Stimulated activated CD8-positive, alpha-beta memory T cell treated with anti-CD3 and anti-CD28 coated beads, Interleukin-4, amount 100 ng/mL, for 48 hours (primary cell): ENCODE measurements at places on chromosomes 1 and 21.
A peak's percentile ranks its signal among the peaks of the same experiment; 100 is the strongest.

DNA sequence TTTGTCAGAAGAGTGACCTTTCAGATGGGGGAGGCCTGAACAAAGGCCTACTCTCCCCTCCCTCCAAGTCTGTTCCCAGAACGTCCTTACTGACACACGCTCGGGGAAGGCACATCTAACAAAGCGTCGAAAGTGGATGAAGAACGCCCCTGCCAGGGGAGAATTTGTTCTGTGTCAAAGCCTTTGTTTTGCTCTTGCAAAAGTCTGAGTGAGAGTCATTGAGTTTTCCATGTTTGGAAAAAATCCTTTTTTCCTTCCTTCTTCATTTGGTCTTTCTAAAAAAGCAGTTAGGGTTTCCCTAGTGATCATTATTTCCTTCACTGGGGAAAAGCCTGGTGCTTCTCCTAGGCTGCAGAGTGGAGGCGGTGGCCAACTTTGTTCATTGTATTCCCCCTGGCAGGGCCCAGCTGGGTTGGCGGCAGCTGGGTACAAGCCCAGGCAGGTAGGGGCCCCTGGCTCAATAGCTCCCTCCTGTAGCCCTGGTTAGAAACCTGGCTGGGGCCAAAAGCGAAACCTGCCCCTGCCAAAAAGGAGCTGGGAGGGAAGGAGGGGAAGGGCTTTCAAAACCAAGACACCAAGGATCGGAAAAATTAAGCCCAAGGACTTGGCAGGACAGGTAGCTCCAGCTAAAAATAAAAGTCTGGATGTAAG lies 81.1 kb downstream of the ITPKB start:
- DNase-seq = no peak

DNA sequence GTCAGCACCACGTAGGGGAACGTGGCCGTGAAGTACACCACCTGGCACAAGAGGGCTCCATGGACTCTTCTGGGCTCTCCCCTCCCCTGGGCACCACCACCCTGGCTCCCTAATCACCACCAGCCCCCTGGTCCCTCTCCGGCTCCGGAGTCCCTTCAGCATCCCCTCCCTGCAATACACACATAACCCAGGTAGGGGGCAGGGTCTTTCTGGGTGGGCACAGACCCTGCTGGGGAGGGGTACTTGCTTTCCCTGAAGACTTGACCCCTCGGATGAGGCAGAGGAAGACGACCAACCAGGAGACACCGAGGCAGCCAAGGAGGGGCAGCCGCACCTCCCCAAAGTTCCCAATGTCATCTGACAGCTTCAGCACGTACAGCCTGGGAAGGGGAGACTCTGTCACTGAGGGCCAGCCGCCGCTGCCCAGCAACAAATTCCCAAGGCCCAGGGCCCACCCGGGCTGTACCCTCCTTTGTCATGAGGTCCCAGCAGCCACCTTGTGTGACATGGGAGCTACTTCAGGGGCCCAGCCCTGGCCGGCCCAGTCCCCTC lies 11.3 kb downstream of the CCDC24 start:
- no peak for DNase-seq

DNA sequence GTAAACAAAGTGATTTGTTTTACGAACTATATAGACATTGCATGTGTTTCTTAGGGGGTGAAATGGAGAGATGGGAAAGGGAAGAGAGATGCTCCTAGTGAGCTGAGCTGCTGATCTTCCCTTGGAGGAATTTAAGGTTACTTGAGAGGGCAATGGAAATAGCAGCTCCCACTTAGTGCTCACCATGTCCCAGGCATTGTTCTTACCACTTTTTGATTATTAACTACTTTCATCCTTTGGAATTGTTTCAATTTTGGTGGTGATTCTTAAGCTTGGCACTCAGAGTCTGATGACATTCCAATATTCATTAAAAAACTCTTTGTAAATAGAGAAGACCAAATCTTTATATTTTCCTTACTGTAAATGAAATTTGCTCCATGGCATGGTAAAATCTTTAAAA lies 124.9 kb downstream of the ITSN1 start:
- DNase-seq = no peak

DNA sequence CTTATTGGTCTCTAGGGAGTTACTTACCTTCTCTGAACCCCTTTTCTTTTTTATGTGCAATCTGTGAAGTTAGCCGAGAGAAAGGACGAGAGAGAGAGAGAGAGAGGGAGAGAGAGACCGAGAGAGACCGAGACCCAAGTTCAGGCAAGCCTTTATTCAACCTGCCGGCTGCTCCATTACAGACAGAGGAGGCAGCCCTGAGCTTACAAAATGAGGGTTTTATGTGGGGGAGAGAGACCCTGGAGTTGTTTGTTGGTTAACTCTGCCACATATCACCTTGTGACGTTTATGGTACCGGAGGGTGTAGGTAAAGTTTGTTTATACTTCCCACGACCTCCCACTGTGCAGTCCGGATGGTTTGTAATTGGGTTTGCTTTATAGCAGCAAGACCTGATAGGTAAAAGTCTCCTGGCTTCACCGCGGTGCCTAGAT lies 1.5 kb upstream of the MCOLN3 start:
- DNase-seq = no peak

DNA sequence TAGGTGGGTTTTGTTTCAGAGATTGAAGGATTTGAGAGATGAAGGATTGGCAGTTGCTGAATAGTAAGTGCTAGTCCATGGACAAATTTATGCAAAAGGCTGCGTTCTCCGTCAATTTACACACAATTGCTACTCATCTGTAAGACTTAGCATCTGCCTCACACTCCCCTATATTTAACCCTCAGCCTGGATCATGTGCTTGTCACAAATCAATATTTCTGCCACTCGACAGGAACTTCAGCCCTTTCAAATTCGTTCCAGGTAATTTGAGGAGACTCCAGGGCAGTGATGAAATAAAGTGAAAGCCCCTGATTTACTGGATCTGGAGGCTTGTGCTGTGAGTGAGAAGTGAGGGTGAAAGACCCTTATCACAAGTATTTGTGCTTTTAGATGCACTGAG lies 105.6 kb upstream of the UBE2U start:
- DNase-seq = no peak

DNA sequence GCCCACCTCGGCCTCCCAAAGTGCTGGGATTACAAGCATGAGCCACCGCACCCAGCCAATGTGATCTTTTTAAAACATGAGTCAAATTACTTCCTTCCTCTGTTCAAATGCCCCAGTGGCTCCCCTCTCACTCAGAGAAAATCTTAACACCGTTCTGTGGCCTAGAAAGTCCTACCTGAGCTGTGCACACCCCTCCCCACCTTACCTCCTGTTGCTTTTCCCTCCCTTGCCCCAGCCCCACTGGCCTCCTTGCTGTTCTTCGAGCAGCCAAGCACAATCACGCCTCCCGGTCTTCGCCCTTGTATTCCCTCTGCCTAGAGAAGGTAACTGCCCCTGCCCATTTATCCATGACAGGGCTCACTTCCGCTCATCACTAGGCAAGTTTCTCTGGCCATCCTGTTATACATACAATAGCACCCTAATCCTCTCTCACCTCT lies 62.6 kb upstream of the RPL11 start:
- DNase-seq = no peak

DNA sequence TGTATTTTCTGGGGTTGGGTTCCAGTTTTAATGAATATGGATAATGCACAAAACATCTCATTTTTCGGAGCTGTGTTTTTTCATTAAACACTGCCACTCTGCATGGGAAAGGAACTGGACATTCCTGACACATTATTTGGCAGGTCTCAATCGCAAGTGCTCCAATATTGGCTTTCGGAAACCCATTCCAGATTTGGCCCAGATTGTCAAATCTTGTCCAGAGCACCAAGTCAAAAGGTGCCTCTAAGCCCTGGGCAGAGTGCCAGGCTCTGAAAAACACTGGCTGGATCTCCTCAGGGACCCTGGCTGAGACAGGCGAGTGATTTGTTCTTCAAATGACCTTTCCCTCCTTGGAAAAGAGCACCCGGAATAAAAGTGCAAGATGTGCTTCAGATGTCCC lies 68.4 kb upstream of the MRPS6 start:
- DNase-seq = no peak

DNA sequence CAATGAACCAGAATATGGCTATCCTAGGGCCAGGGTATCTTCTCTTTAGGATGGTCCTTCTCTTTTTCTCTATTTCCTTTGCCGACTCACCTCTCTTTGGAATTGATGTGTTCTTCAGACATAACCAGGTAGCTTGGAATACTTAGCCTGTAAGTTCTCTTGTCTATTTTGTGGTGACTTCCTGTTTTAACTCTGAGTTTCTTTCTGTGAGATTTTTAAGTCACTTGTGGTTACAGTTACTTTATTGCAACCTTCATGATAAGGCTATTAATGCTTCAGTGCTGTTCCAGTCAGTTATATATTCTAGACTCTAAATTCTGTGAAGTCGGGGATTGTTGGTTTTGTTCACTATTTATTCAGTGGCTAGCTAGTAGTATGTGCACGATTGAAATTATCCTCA lies 46.2 kb downstream of the DISP1 start:
- no peak for DNase-seq

- DNase-seq = peak; percentile 9
Observed at GRCh38 chr21:44555200-44555875, 3.3 kb downstream of the KRTAP10-3 start.

- DNase-seq = no peak
Observed at GRCh38 chr1:44832056-44832705, 10.9 kb downstream of the PTCH2 start.

DNA sequence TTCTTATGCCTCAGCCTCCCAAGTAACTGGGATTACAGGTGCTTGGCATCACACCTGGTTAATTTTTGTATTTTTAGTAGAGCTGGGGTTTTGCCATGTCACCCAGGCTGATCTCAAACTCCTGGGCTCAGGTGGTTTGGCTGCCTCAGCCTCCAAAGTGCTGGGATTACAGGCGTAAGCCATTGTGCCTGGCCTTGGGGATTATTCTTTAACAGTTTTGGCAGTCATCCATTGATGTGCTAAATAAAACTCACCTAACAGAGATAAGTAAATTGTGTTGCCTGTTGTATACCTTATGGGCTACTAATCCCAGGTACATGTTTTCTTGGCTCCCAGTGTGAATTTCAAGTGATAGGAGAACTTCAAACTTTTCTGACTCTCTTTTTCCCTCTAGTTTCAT lies 35.2 kb upstream of the PDE4B start:
- DNase-seq = no peak

- DNase-seq = no peak
Observed at GRCh38 chr1:22207511-22208267, 64.8 kb upstream of the WNT4 start.

- no peak for DNase-seq
Observed at GRCh38 chr21:41403331-41403730, 22.7 kb upstream of the MX1 start.

- no peak for DNase-seq
Observed at GRCh38 chr21:27306791-27307775, 340.2 kb upstream of the ADAMTS5 start.

GRCh38 chr1:121418369-121419049 lies 233.7 kb downstream of the SRGAP2C start:
- DNase-seq = no peak

- no peak for DNase-seq
Observed at GRCh38 chr1:229440851-229441537, 7.1 kb upstream of the ACTA1 start.

DNA sequence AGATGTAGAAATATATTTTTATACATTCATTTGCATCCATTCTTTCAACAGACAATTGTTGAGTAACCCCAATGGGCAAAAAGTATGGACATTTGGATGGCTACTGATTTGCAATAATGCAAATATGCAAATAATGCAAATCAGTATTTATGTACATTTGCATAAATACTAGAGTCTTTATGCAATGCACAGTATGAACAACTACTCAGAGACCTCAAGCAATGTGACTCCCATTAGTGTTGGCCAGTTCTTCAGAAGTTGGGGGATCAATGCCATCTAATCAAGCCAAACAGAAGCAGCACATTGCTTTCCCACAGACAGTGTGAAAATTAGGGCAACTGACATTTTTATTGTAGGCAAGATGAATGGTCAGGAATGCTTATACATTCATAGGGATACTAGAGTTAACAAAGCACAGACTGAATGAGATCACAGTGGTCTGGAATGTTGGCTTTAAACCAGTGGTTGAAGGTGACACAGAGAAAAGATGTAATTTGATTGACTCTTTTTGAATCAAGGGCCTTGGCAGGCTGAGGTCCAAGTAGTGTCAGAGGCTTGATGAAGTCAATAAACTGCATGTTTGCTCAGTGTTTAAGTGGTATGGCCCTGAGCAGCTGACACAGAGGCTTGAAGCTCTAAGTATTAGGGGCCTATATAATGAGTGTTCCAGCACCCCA lies 256.6 kb downstream of the CTH start:
- no peak for DNase-seq

GRCh38 chr1:30962609-30963508 lies 54.3 kb upstream of the SDC3 start:
- no peak for DNase-seq

- no peak for DNase-seq
Observed at GRCh38 chr1:243731974-243732625, 117.9 kb downstream of the AKT3 start.

GRCh38 chr1:112715264-112716053 lies at the start of gene PPM1J:
Gene PPM1J, minus strand, starts transcription at chr1:112715332. Its CDS starts 31 bp downstream, at chr1:112715301.
- peak; percentile 99 for DNase-seq

- no peak for DNase-seq
Observed at GRCh38 chr21:44509539-44509938, 30.5 kb downstream of the KRTAP10-1 start.

DNA sequence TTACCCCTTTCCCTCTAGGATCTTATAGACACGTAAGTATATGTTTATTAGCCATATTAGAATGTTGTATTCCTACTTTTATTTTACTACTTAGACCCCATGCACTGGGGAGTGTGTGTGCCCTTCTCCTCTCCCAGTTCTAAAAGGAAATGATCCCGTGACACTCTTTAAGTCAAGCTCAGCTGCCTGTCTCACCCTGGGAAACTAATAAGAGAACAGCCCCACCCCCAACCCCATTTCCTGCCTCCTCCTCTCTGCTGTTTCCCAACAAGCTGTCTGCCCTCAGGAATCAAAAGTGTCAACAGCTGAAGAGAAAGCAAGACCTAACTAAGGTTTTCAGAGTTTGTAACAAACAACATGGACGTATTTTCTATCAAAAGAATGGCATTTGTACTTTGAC lies 92.6 kb upstream of the VAV3 start:
- DNase-seq = no peak

DNA sequence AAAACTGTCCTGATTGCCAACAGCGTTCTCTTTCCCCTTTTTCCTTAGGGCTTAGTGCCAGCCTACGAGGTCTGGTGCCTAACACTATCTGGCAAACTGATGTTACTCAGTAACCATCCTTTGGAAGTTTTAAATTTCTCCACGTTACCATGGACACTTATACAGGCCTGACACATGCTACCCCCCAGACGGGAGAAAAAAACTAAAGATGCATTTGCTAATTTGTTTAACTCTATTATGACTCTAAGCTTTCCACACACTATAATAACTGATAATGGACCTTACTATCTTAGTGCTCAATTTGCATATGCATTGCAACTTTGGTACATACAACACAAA lies 36.8 kb downstream of the CLCA1 start:
- DNase-seq = no peak
